ENCODE measurements at places on chromosomes 6 and 20.

DNA sequence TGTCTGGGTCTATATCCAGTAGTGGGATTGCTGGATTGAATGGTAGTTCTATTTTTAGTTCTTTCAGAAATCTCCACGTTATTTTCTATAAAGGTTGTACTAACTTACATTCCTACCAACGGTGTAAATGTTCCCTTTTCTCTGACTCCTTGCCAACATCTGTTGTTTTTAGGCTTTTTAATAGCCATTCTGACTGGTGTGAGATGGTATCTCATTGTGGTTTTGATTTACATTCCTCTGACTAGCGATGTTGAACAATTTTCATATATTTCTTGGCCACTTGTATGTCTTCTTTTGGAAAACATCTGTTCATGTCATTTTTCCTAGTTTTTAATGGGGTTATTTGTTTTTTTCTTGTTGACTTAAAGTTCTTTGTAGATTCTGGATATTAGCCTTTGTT lies 99.3 kb downstream of the BMP2 start:
- DNase-seq, result no peak

- no peak for DNase-seq
These were observed 210.5 kb downstream of the ERMARD start for GRCh38 chr6:169961772-169962561.

DNA sequence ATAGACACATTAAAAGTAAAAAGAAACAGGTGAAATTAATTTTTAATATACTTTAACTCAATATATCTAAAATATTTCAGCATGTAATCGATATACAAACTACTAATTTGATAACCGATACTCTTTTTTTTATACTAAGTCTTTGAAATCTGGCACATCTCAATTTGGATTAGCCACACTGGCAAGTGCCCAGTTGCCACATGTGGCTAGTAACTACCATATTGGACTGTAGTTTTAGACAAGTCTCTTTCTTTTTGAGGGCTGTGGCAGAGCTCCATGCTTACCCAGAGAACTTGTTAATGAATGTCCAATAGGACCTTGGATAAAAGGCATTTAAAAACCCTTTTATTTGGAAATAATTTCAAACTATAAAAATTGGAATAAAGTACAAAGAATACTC lies 17.8 kb downstream of the TULP4 start:
- DNase-seq, result no peak

- DNase-seq, result no peak
These were observed 65.5 kb upstream of the FABP7 start for GRCh38 chr6:122714059-122714458.

GRCh38 chr6:140462453-140463311 lies 1088.2 kb upstream of the CITED2 start:
- DNase-seq, result no peak

GRCh38 chr20:57147185-57147584 lies 119.3 kb downstream of the BMP7 start:
- DNase-seq, result no peak

GRCh38 chr20:54657268-54657826 lies 182.0 kb downstream of the DOK5 start:
- no peak for DNase-seq

- no peak for DNase-seq
These were observed 11.5 kb downstream of the GNL1 start for GRCh38 chr6:30544666-30545272.

DNA sequence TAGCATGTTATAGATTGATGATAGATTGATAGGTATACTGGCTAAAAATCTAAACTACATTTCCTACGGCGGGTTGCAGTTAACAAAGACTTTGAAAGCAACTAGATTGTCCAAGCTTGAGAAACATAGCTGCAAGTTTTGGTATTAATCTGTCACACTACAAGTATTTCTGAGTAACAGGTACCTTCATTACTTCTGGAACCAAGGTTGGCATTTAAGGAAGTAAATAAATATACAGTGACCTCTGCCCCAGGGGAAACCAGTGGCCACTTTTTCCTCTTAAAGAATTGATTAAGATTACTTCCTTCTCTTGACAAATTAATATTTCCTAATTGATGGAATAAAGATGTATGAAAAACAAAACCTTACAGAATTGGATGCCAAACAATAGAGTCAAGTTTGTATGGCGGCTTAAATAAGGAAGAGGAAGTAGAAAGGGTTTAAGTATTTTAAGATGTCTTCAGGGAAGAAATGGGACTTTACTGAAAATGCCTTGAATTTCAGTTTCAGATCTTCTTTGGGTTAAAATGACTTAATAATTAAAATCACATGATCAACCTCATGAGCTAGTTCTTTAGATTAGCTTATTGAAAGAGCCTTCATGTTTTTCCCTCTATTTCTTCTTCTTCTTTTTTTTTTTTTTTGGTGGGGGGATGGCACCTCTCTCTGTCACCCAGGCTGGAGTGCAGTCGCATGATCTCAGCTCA lies 132.8 kb downstream of the DOK5 start:
- DNase-seq, result no peak

GRCh38 chr6:133814797-133815196 lies 74.1 kb upstream of the TCF21 start:
- no peak for DNase-seq

- DNase-seq, result no peak
These were observed 172.9 kb downstream of the CARMIL1 start for GRCh38 chr6:25452031-25452430.

GRCh38 chr6:27684264-27685211 lies 211.6 kb upstream of the ZNF184 start:
- peak; percentile 3 for DNase-seq

GRCh38 chr20:19723051-19723450 lies 35.0 kb upstream of the RIN2 start:
- no peak for DNase-seq

- DNase-seq, result no peak
These were observed 724.2 kb downstream of the CD109 start for GRCh38 chr6:74420221-74420620.

GRCh38 chr6:91464201-91464600 lies 877.3 kb upstream of the MAP3K7 start:
- no peak for DNase-seq

- DNase-seq, result no peak
These were observed 101.2 kb downstream of the MKKS start for GRCh38 chr20:10332656-10333415.

DNA sequence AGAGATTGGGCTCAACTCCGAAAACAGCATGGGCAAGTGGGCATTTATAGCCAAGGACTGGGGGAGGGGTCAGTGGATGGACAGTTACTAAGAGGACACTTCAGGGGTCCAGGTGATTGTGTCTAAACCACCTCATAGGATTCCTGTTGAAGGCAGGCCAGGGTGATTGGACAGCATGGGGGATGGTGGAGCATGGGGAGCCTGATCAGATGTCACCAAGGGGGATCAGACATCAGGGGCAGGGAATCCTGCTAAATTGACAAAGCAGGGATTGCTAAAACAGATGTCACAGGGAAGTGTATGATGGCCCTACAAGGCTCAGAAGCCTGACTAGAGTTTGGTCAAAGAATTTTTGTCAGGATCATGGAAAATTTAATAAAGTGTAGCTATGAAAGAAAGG lies 2.4 kb upstream of the PYGB start:
- no peak for DNase-seq

DNA sequence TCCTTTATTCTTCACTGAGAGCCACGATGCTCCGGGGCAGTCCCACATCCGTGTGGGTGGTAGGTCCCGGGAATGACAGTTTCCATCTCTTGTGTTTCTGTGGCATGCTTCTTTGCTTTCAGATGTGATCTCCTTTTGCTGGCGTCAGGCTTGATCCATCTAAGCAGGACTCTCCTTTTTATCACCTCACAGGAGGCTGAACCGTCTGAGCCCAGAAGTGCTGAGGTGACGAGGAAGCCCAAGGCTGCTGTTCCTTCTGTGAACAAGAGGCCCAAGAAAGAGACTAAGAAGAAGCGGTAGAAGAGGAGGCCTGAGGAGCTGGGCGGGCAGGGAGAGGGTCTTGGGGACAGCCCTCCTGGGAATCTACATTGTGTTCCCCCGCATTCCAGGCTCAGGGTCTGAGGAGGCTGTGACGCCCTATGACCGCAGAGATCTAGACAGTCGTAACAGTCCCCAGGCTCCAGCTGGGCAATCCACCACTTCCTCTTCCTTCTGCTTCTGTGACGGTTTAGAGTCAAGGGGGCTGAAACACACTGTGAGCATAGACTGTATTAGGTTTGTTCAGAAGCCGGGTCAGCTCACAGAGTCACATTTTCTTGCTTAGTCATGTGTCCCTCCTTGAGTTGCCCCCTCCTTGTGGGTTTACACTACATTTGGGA lies 26.8 kb downstream of the MANBAL start:
- DNase-seq, result no peak

DNA sequence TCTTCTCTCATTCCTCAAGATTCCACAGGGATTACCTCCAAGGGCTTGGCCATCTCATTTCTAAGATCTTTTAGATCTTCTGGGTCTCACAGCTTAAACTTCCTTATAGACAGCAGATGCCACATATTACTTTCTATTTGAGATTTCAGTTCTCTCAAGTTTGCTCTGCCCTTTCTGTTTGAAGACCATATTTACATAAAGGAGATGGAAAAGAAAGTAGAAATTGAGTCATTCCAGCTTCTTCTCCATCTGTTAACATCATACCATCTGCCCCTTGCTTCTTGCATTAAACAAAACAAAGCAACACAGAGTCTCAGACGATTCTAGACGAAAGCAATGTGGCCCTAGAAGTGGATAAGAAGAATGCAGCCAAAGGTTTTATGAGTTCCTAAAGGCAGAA lies 203.4 kb downstream of the TTLL2 start:
- DNase-seq, result no peak

All from nucleus accumbens (tissue), 56 donors.